ENCODE measurements at places on chromosomes 1 and 21.
A peak's percentile ranks its signal among the peaks of the same experiment; 100 is the strongest.

- DNase-seq: no peak
Observed at GRCh38 chr21:43328958-43329691, 97.8 kb downstream of the SIK1 start.

GRCh38 chr1:100061681-100062080 lies 71.0 kb downstream of the SASS6 start:
- DNase-seq: no peak

DNA sequence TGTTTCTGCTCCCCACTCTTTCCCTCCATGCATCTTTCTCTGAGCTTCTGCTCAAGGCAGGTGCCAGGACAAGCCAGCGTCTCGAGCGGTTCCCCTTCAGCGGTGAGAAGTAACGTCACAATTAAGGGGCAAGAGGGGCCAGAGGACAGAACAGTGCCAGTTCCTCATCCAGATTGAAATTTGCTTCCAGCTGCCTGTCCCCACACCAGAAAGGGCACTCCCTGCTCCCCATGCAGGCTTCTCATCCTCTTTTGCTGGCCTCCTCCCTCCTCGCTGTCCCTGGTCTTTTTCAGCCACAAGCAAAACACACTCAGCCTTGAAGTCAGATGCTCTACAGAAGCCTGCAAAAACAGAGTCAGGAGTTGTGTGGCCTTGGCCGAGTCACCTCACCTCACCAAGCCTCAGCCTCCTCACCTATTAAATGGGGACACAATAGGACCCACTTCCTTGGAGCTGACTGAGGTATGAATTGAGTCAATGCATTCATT lies 35.0 kb upstream of the ECE1 start:
- no peak for DNase-seq

DNA sequence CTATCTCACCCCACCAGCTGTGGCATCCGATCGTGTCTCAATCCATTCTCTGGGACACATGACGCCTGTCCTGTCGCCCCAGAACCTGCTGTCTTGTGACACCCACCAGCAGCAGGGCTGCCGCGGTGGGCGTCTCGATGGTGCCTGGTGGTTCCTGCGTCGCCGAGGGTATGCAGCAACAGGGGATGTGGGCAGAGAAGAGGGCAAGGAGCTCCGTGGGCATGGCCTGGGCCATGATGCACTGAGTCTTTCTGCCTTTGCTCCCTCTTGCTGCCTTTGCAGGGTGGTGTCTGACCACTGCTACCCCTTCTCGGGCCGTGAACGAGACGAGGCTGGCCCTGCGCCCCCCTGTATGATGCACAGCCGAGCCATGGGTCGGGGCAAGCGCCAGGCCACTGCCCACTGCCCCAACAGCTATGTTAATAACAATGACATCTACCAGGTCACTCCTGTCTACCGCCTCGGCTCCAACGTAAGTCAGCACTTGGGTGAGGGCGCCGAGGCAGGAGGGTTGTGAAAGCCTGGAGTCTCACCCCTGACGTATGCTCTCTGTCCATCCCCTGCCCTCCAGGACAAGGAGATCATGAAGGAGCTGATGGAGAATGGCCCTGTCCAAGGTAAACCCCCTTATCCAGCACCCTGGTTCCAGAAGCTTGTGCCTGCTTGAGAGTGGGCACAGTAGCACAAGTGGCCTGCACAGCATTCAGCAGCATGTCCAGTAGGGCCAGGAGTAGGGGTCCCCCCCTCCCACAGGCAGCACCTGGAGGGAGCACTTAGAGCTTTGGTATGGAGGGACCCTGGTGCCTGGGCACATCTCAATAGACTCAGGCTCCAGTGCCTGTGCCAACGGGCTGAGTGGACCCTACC lies 8.8 kb downstream of the TINAGL1 start:
- no peak for DNase-seq

GRCh38 chr1:1666526-1666925 lies 7.7 kb upstream of the CDK11B start:
- DNase-seq: no peak

GRCh38 chr1:176656257-176656995 lies 193.5 kb downstream of the PAPPA2 start:
- peak; percentile 13 for DNase-seq

DNA sequence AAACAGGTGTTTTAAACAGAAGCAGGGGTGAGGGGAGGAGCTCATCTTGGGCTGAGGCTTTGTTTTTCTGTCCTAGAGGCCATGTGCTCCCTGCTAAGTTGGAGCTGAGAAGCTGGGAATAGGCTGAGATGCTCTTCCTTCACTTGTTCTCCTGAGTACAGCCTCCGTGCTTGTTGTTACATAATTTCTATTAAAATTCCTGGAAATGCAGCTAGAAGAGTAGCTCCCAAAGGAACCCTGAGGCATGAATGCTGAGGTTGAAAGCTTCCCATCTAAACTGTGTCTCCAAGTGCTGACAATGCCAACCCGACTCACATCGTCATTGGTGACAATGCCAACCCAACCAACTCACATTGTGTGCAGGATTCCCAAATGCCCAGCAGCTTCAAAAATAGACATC lies 12.6 kb upstream of the ITPKB start:
- no peak for DNase-seq

GRCh38 chr1:36691374-36691773 lies 208.7 kb upstream of the CSF3R start:
- no peak for DNase-seq

- no peak for DNase-seq
Observed at GRCh38 chr1:24591781-24592180, 35.9 kb downstream of the NCMAP start.

DNA sequence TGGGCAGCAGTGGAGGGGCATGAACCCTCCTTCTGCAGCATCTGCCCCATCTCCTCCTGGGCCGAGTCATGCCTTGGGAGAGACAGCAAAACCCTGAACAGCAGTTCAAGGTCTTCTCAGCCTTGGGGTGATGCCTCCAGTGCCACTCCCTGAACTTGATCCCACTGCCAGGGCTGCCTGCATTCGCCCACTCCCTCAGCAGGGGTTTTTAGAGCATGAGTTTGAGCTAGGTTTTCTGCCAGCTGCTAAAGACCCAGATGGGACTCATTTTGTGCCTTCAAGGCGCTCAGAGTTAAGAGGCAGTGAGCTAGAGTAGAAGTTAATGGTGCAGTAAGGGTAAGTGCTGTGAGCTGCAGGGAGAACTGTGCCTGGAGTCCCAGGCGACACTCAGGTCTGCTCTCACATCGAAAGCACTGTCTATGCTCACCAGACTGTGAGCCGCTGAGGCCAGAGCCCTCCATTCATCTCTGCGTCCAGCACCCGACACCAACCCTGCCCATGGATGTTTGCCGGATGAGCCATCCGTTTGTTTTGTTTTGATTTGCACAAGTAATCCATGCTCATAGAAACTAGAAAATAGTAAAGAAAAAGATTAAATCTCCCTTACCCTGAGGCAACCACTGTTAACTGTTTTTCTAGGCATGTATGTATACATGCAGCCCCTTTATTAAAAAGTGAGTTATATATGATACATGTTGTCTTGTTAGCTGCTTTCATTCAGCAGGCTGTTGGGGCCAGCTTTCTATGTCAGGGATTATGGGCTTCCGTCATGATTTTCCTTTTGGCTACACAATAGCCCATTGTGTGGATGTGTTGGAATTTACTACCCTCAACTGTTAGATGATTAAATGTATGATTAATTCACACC lies 67.8 kb downstream of the VPS26C start:
- DNase-seq: no peak

DNA sequence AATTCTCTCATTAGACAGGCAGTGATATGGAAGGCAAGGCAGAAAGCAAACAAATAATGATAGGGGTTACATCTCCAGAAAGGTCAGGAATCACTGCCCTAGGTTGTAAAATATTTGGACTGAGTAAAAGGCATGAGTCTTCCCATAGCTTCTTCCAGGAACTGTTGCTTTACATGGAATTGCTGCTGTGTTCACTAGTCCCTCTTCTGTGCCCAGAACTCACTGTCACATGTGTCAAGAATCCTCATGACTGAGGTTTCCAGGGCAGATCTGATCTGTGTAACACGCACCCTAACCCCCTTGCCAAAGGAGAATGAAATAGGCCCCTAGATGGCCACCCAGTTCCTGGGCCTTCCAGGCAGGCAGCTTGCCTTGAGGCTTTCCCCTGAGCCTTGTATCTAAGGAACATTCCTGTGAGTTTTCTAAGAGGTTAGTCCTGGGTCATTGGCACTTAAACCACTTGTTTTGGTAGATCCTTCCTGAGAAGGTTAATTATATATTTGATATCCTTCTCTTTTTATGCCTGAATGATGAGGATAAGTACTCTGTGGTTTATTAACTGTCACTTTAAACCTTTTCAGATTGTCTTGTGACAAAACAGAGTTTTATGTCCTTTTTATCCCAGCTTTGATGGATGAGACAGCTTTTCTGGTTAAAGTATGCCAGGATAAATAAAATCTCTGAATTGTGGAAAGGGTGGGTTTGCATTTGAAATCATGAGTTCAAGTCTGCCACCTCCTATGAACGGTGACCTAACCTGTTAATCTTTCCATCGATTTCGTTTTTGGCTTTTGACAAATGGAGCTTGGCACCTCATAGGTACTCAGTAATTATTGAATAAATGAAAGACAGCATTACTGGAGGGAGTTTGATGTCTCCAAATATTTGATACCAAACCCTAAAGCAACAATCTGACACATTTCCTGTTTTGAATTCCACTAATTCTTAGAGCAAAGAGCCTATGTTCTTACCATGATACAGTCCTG lies 163.3 kb downstream of the DHRS3 start:
- no peak for DNase-seq

- peak; percentile 25 for DNase-seq
Observed at GRCh38 chr1:223425550-223425949, 32.3 kb downstream of the CCDC185 start.

DNA sequence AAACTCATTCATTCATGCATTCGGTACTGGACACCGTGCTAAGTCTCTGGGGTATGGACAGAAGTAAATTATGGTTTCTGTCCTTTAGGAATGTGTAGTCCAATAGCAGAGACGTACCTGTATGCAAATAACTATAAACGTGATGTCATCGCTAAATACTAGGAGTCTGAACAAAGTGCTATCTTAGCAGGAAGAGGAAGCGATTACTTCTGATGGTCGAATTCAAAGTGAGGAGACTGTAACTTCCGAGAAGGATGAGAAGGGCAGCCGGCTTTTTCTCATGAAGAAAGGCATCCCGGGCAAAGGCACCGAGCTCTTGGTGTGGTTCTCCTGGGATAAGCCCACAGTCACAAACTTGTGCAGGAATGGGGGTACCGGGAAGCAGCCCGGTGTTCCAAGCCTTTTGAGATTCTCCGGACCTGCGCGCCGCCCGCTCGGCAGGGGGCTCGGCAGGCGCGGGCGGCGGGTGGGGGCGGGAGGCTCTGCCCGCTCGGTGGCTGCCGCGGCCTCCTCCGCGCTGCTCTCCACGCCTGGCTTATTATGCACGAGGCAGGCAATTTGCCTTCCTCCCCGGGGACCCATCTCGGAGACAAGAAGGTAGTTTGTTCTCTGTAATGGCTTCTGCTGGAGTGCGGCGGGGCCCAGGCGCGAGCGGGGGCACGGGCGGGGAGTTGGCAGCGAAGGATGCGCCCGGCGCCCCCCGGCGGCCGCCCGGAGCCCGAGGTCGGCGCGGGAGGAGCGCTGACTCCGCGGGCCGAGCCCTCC lies 67.5 kb upstream of the CD1D start:
- DNase-seq: no peak

DNA sequence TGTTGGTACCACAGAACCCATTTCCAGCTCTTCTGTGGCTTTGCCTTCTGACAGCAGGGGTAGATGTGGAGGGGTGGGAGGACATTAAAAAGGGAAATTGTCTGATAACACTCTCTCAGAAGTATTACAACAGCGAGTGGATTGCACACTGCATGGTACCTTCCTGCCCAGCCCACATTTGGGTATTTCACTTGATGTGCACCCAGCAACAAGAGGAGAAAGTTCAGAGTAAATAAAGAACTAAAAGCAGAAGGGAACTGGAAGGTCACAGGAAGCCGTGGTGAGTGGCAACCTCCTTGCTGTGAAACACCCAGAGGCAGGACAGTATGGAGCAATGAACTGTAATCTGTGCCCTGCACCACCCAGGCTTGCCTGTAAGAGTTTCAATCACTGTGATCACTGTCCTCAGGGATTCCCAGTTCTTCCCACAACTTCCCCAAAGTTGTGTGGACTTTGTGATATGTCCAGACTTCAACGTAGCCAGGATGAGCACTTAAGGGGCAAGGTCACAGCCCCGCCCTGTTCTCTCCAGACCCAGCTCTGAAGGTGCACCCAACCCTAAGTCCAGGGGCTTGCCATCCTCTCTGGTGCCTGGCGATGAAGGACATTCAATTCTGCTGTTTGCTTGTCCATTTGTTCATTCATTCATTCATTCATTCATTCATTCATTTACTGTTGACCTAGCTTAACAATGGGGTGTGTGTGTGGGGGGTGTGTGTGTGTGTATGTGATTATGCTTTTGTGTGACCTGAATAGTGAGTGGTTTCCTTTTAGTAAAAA lies 18.7 kb upstream of the F5 start:
- no peak for DNase-seq

DNA sequence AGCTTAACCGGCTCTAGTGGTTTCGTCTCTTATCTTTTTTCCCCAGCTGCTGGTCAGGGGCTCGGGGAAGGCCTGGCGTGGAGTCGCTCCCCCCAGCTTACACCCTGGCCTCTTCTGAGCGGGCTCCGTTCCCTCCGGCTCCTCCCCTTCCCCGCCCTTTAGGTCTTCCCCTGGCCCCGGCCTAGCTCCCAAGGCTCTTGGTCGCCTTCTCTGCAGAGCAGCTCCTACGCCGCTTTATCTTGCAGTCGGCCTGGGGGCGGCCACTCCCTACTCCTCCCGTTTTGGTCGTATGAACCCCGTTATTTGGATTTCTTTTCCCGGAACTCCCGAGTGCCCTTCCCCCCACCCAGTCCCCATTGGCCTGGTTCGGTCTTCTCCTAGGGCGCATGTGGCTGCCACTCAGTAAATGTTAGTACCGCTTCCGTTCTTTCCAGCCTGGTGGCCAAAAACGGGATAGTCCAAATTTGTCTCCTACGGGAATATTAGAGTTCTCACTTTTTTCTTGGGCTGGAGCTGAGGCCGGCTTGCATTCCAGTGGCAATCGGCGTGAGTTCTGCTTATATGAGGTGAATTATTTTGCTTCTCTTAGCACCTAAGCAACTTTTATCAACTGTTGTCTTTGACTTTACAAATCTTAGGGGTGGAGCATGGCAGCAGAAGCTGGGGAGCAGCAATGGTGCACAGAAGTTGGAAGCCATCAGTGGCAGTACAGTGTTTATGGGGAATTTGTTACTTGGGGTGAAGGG lies 467 bp downstream of the THRAP3 start:
- no peak for DNase-seq

GRCh38 chr1:53485478-53486394 lies 26.5 kb downstream of the DMRTB1 start:
- DNase-seq: peak; percentile 84

- peak; percentile 65 for DNase-seq
Observed at GRCh38 chr1:23478896-23479665, 4.9 kb downstream of the ASAP3 start.

- DNase-seq: no peak
Observed at GRCh38 chr1:204254031-204254661, 40.4 kb upstream of the GOLT1A start.
